ENCODE measurements at places on chromosomes 7 and 10.
A peak's percentile ranks its signal among the peaks of the same experiment; 100 is the strongest.

GRCh38 chr10:125802739-125803138, 20.3 kb downstream of the UROS start:
- DNase-seq, result no peak

- DNase-seq, result no peak
These were observed 68.4 kb downstream of the ABCC2 start for GRCh38 chr10:99850767-99851340.

- DNase-seq, result no peak
These were observed 23.2 kb upstream of the ELAPOR2 start for GRCh38 chr7:87082675-87083074.

GRCh38 chr7:66804001-66804400, 63.5 kb downstream of the RABGEF1 start:
- DNase-seq, result no peak

DNA sequence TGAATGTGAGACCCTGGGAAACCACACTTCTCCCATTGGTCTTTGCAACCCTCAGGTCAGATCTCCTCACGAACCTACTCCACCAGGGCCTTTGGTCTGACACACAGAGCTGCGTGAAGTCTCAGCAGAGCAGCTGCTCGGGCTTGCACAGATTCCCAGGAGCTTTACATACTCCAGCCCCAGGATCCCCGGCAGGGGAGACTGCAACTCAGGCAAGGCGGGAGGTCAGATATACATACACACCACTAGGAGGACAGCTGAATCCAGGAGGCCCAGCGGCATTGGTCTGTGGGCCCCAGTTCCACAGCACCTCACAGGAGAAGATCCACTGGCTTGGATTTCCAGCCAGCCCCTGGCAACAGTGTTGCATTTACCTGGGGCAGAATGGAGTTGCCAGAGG, 239.2 kb downstream of the GPAM start:
- peak; percentile 15 for DNase-seq

- DNase-seq, result no peak
These were observed 34.7 kb downstream of the FBXW4 start for GRCh38 chr10:101660256-101660655.

DNA sequence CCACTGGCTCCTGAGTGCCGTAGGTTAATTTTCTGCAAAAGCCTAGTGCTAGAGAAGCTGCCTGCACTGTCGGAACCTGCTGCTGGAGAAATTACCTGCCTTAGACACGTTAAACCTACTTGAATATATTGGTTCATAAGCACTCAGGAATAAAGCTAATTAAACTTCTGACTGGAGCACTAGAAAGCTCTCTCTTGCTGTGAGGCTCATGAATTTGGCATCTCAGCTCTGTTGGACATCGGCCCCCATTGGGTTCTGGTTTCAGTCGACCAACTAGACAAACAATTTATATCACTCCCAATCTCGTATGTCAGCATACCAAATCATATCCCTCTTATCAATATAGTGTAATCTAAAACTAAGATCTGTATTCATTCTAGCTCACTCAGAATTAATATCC, 52.4 kb upstream of the SEMA3C start:
- no peak for DNase-seq

DNA sequence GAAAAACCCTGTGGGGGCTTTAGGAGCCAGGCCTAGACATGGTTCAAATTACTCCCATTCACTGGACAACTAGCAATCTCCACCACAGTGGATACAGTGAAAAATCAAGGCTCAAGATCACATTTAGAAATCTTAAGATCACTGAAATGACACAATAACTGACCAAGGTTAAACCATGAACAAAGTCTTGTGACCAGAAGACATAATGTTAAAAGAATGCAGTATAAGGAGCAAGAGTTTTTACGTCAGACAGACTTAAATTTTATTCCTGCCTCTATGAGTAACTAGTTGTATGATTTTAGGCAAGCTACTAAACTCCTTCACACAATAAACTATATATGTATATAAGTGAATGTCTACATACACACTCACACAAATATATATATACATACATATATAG, 68.5 kb downstream of the MICU1 start:
- no peak for DNase-seq

GRCh38 chr10:96767611-96768010, 47.3 kb upstream of the PIK3AP1 start:
- DNase-seq, result no peak

GRCh38 chr10:88525371-88526069, 57.6 kb downstream of the RNLS start:
- no peak for DNase-seq
